Activated CD8-positive, alpha-beta memory T cell treated with anti-CD3 and anti-CD28 coated beads for 48 hours (primary cell): ENCODE measurements at places on chromosomes 3 and 15.
A peak's percentile ranks its signal among the peaks of the same experiment; 100 is the strongest.

DNA sequence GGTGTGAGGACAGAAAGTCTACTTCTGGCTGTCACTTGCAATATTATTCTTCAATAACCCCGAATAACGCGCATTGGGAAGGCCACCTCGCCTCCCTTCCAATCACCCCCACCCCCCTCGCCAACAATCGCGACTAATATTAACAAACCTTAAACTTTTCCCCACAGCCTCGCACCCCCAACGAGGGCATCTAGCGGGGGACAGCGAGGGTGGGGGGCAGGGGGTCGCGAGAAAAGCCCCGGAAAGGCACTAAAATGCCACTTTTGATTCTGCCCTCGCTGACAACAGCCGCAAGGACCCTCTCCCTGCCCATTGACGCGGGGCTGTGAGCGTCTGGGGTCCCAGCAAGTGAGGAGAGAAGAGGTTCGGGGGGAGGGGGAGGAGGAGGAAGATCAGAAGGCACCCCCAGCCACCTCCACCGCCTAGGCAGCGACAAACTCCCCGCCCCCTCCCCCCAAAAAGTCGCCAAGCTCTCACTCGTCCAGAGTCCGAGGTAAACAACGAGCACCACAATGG, 868 bp downstream of the SATB1 start:
- DNase-seq, result no peak

DNA sequence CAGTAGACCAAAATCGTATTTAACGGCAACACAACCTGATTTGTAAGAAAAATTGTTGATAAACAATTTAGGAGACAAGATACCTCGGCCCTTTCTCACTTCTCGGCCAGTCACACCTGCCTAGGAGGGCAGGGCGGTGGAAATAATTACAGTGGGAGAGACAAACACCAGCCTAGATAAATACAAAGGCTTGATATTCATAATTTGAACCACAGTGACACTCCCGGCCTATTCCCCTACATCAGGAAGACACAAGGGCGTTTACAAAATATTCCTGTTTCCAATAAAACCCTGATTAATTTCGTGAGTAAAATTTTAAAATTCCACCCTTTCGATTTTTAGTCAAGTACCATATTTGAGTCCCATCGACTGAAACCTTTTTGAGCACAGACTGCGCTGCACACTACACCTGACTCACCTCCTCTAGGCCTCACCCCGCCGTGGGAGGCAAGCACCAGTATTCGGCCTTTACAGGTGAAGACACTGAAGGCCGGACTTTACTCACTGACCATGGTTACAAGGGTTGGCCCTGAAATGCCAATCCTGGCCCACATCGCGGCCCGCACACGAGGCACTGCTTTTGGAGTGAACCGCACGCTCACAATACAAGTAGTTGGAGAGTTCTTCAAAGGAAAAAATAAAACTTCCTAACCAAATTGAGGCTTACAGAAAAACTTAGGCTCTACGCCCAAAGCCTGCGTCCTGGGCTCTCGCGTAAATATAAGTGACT, 794 bp downstream of the ARPP19 start:
- no peak for DNase-seq

DNA sequence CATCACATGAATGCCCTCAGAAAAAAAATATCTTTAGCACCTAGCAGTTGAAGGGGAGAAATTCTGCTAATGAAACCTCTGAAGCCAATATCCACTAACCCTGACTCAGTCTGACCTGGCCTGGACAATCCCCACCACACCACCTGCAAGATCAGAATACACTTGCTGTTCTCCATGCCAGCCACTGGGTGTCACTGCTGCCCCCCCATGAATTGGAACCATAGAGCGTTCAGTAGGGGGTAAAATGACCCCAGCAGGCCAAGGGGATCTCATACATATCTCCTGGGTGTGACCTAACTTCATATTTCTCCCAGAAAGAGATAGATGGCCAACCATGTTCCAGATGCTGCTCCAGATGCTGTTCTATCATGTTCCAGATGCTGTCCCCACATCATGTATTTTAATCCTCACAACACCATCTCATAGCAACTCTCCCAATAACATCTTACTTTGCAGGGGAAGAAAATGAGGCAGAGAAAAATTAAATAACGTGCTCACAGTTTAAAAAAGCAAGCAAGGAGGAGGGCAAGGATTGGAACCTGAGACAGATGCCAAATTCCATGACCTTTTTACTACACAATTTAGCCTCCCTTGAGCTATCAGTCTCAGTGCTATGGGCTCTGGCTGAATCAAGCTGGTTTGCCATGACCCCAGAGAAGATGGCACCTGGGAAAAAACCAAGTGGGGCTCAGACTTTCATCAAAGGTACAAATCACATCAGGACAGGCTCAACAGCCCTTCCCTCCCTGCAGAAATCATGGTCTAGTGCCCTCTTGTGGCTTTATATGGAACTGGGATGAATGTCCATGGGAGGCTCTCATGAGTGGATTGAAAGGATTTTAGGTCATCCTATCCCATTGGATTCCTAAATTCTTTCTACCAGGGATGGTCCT, 12.4 kb downstream of the NTRK3 start:
- no peak for DNase-seq

GRCh38 chr15:86139828-86140227, 60.2 kb downstream of the AGBL1 start:
- DNase-seq, result peak; percentile 14

GRCh38 chr3:187628169-187628568, 42.0 kb downstream of the SST start:
- no peak for DNase-seq

- DNase-seq, result no peak
Observed at GRCh38 chr15:69015591-69015990, 1.1 kb downstream of the NOX5 start.
